Right ventricle myocardium inferior (tissue), 1 donor: ENCODE measurements at places on chromosomes 1 and 21.

DNA sequence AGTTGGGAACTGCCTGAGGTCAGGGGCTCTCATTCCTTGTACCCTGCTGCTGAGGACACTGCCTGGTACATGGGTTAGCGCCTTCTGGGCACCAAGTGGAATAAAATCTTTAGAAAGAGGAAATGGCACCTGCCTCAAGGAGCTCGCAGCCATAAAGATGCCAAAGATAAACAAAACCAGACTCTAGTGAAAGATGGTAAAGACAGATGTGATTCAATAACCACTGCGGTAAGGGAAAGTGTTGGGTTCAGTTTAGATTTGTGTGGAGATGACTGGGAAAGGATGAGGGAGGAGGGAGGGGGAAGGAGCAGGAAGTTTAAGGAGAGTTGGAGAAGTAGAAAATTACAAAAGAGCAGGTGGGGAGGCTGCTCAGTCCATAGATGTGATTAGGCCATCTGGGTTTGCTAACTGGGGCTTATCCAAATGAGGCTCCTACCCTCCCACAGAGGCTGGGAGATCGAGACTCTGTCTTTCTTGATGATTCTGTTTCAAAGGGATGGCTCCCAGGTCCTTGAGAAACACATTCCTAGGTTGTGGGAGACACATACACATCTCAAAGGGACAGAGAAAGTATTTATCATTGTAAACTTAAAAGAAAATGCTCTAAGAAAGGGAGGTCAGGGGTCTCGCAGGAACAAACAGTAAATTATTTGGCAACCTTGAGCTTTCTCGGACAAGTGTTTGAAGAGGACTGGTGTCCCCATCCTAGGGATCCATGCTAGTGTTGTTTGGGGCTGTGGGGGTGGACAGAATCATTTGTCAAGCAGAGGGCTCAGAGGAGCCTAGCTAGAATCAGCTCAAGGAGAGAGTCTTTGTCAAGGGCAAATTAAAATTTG, 65.7 kb upstream of the MORC3 start:
- no peak for DNase-seq

GRCh38 chr1:9852410-9853248, 28.9 kb upstream of the CLSTN1 start:
- DNase-seq = no peak

GRCh38 chr1:18972991-18973390, 16.5 kb upstream of the IFFO2 start:
- no peak for DNase-seq

DNA sequence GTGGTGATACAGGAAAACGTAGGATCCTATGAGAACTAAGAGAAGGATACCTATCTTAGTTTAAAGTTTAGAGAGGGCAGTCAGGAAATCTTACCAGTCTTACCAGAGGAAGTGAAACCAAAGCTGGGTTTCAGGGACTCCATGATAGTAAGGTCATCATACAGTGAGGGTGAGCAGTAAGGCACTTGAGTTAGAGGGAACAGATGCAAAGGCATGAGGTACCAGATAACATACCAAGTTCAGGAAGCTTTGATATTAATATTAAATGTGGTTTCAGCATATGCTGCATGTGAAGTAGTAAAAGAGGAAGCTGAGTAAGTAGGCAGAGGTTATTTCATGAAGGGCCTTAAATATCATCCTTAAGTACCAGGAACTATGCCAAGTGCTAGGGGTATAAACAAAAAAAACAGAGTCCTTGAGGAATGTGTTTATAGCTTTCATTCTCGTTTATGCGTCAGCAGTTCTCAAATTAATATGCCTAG, 16.9 kb downstream of the ATG4C start:
- DNase-seq = no peak

GRCh38 chr1:38138498-38139233, 92.1 kb upstream of the POU3F1 start:
- DNase-seq = peak; percentile 86

GRCh38 chr21:45085700-45086099, 11.3 kb downstream of the ADARB1 start:
- DNase-seq = no peak
